ENCODE measurements at places on chromosomes 16 and 17.
A peak's percentile ranks its signal among the peaks of the same experiment; 100 is the strongest.

- DNase-seq = no peak
Measured at GRCh38 chr17:56570199-56570598, 23.3 kb upstream of the NOG start.

DNA sequence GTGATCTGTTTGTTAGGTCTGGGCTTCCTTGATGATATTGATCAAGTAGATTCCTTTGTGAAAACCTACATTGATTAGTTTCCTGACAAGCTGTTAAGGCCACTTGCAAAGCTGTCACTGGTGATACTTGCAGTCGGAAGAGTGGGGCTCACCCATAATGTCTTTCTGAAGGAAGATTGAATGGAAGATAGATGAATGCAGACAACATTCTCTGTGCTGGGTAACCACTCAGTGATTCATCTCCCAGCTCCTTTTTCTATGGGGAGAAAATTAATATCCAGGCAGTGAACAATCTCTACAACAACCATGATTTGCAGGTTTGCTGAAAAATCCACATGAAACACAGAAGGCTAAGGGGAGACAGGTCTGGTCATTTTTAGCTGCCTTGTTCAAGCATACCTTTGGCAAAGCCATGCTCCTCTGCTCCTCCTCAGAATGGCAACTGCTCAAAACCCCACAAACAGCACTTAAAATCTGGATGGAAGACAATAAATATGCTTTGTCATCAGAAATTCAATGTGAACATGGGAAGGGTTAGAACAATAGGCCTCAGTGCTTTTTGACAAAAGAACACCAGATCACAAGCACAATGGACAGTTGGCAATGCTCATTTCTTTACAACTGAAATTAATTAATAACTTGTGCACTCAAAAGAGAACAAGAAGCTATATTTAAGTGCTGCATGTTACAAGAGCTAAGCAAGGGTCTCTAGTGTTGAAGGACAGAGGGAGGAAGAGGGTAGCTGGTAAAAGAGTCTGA, 495.4 kb downstream of the TOX3 start:
- DNase-seq = no peak

GRCh38 chr16:77037696-77038347, 153.2 kb upstream of the MON1B start:
- DNase-seq = no peak

DNA sequence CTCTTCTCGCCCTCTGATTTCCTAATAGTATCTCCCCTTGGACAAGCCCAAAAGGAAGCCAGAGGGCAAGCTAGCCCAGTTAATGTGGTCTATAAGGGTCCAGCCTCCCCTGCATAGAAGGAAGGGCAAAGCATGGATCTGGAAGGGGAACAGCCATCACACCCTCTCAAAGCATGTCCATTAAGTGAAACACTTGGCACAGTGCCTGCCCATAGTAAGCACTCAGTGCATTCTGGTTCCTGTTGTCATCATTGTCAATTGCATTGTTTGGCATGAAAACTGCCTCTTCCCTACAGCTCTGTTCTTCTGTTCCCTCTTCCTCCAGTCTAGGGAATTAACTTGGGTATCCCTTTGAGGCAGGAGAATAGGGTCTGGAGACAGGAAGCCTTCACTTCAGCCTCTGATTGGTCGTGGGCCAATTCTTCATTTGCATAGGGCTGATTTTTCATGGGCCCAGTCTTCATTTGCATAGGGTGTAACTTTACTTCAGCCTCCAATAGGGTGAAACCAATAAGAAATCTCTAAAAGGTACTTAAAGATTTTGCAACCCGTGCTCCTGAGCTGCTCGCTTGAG, 81.4 kb downstream of the C17orf67 start:
- peak; percentile 3 for DNase-seq

DNA sequence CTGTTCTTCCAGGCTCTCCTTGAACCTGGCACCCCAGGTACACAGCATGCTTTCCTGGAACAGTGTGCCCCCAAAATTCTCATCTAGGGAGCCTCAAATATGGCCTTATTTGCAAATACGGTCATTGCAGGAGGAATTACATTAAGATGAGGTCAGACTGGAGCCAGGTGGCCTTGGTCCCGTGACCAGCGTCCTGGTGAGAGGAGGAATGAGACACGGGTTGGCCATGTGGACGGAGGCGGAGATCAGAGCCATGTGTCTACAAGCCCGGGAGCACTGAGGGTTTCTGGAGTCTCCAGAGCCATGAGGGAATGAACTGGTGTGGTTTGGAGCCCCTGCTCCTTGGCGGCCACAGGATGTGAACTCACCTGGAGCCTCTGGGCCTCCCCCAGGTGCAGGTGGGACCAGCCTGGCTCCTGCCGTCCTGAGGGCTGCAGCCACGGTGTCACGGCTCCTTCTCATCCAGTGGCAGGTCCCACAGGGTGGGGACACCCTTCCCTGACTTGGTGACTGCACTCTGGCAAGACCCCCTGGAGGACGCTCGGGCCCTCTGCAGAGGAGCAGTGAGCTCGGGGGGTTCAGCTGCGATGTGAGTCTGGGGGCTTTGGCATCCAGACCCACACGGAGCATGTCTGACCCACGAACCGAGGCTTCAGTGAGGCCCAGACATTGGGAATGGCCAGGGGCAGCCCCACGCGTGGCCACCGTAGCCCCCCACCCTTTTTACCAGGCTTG, 21.8 kb upstream of the GNG13 start:
- no peak for DNase-seq

DNA sequence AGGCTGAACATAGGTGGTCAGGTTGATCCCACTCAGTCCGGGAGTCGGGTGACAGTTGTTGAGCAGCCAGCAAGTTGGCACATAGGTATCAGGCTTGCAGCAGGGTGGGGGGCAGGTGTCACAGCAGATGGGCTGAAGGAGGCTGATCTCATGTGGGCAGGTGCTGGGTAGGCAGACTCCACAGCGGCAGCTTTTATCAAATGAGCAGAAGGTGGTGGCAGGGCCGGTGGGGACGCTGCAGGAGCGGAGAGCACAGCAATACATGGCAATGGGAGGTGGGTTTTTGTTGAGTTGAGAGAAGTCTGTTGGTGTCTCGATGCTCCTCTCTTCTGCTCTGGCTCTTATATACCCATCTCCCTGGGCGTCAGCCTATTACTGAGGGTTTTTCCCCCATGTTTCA, at the start of gene KRTAP3-1:
TSS of gene KRTAP3-1 (minus strand) at position 318 of the 400 bp plus-strand sequence. CDS start at position 264, 54 bp downstream.
- DNase-seq = peak; percentile 79

- no peak for DNase-seq
Measured at GRCh38 chr16:59060207-59060606, 326.1 kb upstream of the GOT2 start.

DNA sequence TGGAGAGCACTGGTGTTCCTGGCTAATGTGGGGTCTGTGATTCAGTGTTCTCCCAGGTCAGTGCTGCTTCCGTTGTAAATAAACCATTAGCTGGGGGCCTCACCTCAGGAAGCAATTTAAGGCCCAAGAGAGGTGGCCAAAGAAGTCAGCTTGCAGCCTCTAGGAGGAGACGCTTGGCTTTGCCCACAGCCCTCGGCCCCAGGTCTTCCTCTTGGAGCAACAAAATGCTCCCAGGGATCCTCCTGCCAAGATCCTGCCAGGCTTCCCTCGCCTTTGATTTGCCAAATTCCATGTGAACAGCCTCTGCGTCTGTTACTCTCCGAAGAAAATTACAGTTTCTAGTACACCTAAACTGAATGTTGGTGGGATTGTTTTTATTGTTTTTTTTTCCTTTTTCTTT, 62.4 kb upstream of the TBX2 start:
- no peak for DNase-seq

DNA sequence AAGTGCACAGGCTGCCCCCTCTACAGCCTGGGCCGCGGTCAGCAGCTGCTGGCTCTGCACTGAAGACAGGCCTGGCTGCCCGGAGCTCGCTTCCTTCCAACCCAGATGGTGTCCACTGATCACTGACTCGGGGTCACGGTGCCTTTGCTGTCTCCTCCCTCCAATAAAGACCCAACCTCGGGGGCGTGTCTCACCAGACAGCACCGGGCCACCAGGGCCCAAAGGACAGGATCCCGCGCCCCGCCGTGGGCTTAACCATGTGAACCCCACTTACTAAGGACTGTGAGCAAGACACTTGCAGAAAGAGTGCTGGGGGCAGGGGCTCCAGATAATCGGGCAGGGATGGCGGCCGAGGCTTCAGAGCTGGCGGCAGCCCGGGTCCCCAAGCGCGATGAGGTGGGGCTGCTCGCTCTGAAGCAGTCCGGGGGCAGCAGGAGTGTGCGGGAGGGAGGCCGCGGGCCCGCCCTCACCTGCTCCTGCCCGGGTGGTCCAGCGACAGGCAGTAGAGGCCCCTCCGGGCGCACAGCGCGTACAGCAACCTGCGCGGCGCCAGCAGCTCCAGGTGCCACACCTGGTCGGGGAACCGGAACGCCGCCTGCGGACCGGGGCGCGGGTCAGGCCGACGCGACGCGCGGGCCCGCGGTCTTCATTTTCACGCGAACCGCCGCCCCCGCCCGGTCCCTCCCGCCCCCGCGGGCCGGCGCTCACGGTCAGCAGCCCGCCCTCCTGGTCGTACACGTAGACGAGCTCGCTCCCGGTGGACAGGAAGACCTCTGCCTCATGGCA, 502 bp downstream of the FAAP100 start:
- DNase-seq = no peak

DNA sequence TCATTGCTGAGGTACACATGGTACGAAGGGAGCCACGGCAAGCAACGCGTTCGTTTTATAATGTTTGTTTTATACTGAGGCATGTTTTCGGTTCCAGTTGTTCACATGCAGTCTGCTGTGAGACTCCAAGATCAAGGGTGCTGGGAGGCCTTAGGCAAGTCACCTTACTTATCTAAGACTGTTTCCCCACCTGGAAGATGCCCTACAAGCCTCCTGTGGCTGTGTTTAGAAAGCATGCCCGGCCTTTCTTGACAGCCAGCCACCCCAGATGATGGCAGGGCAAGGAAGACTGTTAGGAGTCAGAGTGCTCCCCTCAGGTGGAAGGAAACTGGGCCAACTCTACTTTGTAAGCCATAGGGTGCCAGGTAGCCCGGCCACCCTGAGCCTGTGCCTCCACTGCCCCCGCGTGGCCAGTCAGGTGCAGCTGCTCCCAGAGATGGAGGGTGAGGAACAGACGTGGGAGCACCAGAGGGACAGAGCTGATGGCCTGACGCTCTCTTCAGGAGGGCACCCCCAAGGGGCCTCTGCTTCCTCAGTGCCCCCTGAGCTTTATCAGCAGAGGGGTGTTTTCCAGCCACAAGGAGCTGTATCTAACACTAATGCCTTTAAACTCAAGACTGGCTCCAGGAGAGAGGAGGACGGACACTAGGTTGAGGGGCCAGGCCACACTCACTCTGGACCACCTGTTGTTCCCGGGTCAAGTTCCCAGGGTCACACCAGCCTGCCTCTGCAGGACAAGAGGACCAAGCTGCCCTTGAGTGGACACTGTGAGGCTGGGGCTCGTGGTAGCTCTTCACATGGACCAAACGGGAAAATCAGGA, 5.4 kb downstream of the NAT9 start:
- DNase-seq = peak; percentile 51

DNA sequence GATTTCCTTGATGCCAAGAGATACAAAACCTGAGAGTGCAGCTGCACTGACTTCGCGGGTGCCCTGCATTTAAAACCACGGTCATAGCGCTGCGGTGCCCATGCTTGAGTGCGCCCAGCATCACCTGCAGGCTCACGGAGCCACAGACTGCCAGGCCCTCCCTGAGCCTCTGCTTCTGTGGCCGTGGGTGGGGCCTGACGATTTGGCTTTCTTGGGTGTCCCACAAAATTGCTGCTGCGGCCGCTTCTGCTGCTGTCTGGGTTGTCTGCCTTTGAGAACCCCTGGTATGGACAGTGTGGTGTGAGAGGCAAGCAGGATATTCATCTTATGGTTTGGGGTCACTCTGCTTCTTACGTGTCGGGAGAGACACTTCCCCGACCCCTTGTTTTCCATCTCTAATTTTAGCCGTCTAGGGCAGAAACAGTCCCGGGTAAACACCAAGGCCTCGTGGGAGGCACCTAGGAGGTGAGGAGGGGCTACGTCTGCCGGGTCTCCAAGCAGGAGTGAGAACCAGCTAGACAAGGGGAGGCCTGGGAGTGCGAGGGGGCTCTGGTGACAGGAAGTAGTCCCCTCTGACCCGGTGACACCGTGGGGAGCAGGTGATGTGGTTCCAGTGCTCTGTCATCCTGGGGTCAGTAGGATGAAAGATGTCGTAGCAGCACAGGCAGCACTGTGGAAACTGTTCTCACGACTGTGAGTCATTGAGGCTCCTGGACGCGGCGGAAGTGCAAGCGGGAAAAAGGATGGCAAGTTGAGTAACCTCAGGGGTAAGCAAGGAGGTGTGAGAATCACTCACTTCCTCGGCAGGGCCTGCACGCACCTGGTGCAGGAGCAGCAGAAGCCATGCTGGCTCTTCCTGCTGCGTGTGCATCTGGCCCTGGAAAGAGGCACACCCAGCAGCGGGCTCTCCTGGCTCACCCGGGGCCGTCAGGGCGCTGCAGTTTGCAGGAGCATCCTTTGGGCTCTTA, 176.3 kb downstream of the RPTOR start:
- peak; percentile 27 for DNase-seq

DNA sequence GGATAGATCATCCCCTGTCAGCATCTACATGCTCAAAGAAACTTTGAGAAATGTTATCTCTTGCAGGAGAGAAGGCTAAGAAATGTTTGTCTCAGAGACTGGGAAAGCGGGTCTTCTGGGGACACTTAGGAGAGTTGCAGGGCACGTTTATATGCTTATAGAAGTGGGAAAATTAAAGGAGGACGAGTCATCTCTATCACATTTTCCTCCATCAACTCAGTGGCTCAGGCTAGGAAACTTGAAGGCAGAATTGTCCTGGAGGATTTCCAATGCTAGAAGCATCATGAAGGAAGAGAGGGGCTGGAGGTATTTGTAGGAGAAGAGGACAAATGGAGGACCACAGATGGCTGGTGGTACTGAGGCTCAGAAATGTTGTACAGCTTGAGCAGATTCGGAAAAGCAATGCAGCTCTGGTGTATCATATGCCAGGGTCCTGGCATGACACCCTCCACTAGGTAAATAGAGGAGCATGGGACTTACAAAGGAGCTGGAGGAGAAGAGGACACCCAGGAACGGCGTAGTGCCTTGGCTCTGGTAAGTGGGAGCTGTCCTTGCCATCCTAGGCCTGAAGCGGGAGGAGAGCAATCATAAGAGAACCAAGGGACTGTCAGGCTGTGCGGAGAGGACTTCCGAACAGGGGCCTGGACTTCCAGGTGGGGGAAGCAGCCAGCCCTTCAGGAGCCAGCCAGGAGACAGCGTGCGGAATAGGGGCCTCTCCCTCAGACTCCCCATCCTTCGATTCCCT, 4.5 kb upstream of the HS3ST3B1 start:
- no peak for DNase-seq

GRCh38 chr17:75834928-75835653, 9.1 kb downstream of the UNC13D start:
- no peak for DNase-seq

Measured in NCI-H345 (cell line).